ENCODE measurements at places on chromosomes 4 and X.

- peaks cover 22% of the 10 kb centered on the region for H3K4me1 ChIP-seq
- peak overlapping the region; percentile 90 for H3K27ac ChIP-seq
- H3K4me3 ChIP-seq: peak overlapping the region; percentile 98
- H3K27me3 ChIP-seq: peaks cover 17% of the 10 kb centered on the region
- no peak for DNase-seq
Observed at GRCh38 chr4:123505095-123506010, 108.8 kb downstream of the SPRY1 start.

- H3K36me3 ChIP-seq: no peaks in the 10 kb centered on the region
- H3K27me3 ChIP-seq: no peaks in the 10 kb centered on the region
- H3K4me3 ChIP-seq: no peak overlapping the region
Observed at GRCh38 chrX:50343917-50344316, 126.7 kb downstream of the DGKK start.

- H3K4me1 ChIP-seq: peaks cover 46% of the 10 kb centered on the region
- peaks cover 23% of the 10 kb centered on the region for H3K36me3 ChIP-seq
- no peak for DNase-seq
- H3K4me3 ChIP-seq: no peak overlapping the region
Observed at GRCh38 chr4:55854129-55854528, 681 bp downstream of the EXOC1 start.

- no peak overlapping the region for H3K27ac ChIP-seq
- H3K4me1 ChIP-seq: peaks cover 6% of the 10 kb centered on the region
- DNase-seq: no peak
- peaks cover 17% of the 10 kb centered on the region for H3K36me3 ChIP-seq
- no peaks in the 10 kb centered on the region for H3K27me3 ChIP-seq
- no peak overlapping the region for H3K4me3 ChIP-seq
Observed at GRCh38 chr4:80798082-80798481, 232.4 kb upstream of the BMP3 start.

GRCh38 chrX:40149286-40150175, 51.8 kb upstream of the BCOR start:
- H3K27ac ChIP-seq: no peak overlapping the region
- H3K4me1 ChIP-seq: peaks cover 10% of the 10 kb centered on the region
- no peak for DNase-seq

DNA sequence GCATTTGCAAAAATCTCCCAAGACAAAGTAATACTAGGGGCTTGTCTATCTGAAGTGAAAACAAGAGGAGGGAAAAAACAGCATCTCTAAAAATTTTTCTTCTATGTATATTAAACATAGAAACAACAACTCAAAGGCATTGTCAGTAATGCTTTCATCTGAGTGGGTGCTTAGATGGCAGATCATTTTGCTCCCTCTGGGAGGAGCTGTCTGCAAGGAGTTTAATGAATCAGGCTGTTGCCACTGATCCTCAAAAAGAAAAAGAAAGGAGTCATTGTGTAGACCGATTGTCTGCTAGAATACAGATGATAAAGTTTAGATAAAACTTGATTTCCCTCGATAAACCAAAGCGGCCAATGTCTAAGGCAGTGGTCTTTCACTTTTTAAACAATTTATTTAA, 49.7 kb upstream of the KLHL8 start:
- H3K27ac ChIP-seq: no peak overlapping the region
- no peak for DNase-seq
- peaks cover 11% of the 10 kb centered on the region for H3K27me3 ChIP-seq
- H3K36me3 ChIP-seq: no peaks in the 10 kb centered on the region
